ENCODE measurements at places on chromosomes 7 and 10.

DNA sequence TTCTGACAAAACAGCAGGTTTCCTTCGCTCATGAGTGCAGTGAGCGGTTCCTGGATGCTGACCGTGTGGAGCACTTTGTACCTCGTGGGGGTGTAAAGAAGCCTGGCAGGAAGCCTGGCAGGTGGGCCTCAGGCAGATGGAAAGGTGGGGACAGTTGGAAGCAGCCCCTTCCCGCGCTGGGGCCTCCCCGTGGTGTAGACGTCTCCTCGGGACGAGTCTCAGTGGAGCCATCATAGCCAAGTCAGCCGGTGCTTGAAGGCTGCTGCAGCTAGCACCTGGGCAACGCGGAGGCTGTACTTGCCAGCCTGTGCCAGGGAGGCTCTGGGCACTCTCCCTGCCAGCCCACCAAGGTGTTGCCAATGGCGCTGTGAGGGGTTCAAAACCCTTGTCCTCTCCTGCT is 154.5 kb downstream of the WDR37 start:
- no peak for DNase-seq

DNA sequence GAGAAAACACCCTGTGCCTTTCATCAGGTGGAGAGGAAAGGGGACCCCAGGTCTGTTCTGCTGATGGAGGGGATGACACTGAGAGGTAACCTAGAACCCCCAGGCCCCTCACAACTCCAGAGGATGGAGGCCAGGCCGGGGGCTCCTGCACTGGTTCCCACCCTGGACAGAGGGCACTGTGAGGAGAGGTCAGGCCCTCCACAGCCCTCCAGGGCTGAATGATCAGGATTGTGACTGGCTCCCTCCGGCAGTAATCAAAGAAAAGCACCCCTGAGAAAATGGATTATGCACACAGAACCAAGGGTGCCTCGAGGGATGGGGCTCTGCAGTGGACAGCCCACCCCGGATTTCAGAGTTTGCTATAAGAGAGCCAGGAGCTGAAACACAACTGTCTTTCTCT is 502.8 kb downstream of the TCERG1L start:
- no peak for DNase-seq

DNA sequence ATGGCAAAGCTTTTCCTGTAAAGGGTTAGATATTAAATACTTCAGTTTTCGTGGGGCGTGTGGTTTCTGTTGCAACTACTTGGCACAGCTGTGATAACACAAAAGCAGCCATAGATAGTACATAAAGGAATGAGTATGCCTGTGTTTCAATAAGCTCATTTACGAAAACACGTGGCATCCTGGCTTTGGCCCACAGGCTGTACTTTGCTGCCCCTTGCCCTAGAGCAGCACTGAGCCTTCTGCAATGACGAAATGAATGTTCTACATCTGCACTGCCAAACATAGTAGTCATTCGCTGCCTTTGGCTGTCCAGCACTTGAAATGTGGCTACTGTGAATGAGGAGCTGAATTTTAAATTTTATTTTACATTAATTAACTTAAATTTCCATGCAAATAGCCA is 376.2 kb upstream of the TPK1 start:
- DNase-seq = no peak

GRCh38 chr10:77036993-77037734 is 600.4 kb downstream of the KCNMA1 start:
- DNase-seq = no peak

DNA sequence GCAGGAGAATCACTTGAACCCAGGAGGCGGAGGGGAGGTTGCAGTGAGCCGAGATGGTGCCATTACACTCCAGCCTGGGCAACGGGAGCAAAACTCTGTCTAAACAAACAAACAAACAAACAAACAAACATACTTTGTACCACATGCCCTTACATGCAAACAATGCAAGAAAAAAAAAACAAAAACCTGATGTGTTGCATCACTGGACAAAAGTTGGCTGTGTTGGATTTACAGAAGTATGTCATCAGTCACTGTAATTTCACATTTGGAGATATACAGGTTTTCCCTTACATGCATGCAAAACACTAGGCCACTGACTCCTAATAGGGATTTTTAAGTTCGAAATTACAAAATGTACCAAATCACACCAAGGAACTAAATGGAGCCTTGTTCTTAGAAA is 138.5 kb downstream of the SRPK2 start:
- no peak for DNase-seq

DNA sequence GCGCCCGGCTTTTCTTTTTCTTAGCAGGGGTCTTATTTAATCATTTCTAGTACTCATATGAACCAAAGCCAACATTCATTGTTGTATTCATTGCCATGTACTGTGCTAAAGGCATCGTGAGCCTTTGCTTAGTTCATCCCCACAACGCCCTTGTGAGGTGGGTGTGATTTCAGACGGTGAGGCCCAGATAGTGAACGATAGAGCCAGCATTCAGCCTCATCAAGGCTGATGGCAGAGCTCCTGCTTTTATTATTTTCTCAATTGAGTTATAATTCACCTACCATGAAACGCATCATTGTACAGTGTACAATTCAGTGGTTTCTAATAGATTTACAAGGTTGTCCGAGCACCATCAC is 50.1 kb downstream of the HK1 start:
- no peak for DNase-seq

- DNase-seq = no peak
These were observed 195.8 kb upstream of the HABP2 start for GRCh38 chr10:113356794-113357680.

DNA sequence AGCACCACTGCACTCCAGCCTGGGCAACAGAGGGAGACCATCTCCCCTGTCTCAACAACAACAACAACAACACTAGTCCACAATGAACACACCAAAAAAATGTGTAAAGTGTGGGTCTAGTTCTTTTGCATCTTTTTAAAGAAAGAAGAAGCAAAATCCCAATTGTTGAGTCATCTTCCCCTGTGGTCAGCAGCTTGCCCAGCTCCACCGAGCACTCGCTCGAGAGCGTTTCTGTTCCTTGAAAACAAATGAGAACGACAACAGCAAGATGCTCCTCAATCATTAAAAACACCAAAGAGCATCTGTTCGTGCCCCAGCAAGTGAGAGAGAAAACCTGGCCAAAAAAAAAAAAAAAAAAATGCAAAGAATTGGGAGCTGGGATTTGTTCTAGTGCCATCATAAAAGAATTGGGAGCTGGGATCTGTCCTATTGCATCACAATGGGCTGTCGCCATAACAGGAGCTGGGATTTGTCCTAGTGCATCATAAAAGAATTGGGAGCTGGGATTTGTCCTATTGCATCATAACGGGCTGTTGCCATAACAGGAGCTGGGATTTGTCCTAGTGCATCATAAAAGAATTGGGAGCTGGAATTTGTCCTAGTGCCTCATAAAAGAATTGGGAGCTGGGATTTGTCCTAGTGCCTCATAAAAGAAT is 118.1 kb downstream of the PTPRN2 start:
- DNase-seq = no peak

GRCh38 chr10:88439932-88440331 is 143.2 kb downstream of the RNLS start:
- no peak for DNase-seq

GRCh38 chr10:7218968-7219367 is 191.9 kb downstream of the SFMBT2 start:
- DNase-seq = no peak

DNA sequence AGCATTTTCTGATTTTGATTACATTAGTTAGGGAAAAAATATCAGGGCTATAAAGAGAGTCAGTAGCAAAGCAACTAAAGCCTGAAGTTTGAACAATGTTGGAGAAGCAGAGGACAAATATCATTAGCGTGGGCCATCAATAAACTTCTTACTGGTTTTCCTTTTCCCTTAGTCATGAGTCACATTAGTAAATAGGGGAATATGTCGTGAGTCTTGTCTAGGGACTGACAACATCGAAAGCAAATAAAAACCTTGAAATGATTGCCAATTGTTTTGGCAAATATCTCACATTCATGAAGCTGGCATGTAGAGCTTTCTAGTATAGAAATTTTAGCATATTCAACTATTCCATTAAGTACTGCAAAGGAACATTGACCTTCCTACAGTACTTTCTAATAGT is 806.0 kb upstream of the SORCS1 start:
- DNase-seq = no peak

All from activated naive CD4-positive, alpha-beta T cell treated with anti-CD3 and anti-CD28 coated beads for 36 hours (primary cell).